CD4-positive, alpha-beta T cell treated with Interleukin-2 at 100 ng/mL for 4 hours (primary cell): ENCODE measurements at places on chromosomes 13 and 19.

DNA sequence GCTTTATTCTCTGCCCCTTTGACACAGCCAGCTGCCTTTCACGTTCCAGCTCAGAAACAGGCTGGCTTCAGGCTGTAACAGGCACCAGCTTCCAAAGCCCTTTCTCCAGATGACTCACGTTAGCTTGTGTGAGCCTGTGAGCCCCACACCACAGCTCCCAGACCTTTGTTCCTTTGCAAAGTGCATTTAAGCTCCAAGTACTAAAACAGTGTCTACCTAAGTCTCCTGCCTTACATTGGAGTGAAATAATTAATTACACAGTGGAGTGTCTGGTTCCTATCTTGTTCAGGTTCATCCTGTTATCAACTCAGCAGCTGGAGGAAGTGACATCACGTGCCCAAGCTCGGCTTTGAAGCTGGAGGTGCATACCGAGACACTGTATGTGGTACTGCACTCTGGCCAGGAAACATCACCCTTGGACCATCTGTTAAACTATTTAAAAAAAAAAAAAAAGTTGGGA, 475.8 kb downstream of the FOXO1 start:
- peak; percentile 69 for DNase-seq

- no peak for DNase-seq
Observed at GRCh38 chr19:43265664-43266025, 3.7 kb downstream of the PSG9 start.

- no peak for DNase-seq
Observed at GRCh38 chr13:31334547-31334946, 134.8 kb downstream of the B3GLCT start.

DNA sequence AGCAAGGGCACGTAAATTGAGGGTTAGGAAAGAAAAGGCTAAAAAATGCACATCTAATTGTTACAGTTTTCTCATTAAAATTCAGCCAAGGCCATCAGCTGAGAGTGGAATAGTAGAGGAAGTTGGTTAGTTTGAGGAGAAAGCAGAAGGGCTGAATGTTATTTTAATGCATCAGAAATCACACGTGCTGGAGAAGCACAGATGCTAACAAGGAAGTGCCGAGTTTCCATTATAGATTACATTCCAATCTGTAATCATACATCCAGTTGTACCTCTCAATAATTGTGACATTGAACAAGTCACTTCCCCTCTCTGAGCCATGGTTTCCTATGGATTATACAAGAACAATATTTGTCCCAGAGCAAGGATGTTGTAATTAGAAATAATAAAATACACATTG, 25.1 kb downstream of the FPR3 start:
- DNase-seq: no peak

- DNase-seq: no peak
Observed at GRCh38 chr13:25915840-25916518, 135.8 kb downstream of the SHISA2 start.

- DNase-seq: no peak
Observed at GRCh38 chr13:23500849-23501248, 67.3 kb upstream of the SACS start.

GRCh38 chr19:47315125-47315821, 5.6 kb downstream of the C5AR1 start:
- peak; percentile 17 for DNase-seq

DNA sequence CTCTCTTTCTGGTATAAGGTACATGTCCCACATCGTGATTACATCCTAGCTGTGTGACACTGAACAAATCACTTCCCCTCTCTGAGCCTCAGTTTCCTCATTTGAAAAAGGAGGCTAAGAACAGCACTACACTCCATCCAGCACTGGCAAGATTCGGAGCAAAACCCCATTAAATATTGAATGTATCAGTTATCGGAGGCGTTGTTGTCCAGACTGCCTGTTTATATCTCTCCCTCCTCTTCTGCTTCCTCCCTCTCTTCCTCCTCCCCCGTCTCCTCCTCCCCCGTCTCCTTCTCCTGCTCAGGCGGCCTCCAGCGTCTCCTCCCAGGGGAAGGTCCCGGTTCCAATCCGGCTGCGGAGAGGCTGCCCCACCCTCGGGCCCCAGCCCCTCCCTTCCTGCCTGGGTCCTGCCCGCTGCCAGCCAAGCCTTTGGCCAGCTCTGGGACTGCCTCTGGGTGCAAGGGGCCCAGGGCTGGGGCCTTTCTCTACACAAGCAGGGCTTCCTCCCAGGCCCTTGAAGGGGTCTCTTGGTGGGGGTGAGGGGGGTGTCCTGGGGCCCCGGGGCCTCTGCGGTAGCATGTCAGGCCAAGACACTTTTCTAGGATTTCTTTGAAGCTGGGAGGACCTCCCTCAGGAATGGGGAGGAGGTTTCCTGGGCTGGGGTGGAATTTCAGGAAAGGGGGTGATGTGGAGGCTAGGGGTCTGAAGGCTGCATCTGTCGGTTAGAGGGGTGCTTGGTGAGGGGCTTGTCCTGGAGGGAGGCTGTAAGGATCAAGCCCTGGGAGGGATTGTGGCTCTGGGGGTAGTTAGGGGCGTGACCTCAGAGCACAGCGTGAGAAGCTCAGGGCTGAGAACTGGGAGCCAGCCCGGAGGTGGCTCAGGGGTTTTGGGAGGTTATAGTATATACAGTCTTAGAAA, 1.9 kb downstream of the RRAS start:
- DNase-seq: no peak

DNA sequence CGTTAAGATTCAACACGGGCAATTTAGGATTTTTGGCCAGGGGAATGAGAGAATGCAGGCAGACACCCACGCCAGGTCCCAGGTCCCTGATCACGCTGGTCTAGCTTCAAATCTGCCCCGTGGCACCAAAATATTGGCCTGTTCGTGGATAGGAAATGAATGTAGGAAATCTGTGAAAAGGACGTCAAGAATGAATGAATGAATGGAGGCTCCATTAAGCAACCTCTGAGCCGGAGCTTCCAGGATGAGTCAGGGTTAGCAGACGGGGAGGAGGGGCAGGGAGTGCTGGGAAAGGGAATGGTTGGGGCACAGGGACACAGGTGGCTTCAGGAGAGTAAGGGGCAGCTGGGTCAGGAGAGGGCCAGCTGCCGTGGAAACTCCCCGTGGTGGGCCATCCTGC, 4.2 kb downstream of the SULT2B1 start:
- no peak for DNase-seq

DNA sequence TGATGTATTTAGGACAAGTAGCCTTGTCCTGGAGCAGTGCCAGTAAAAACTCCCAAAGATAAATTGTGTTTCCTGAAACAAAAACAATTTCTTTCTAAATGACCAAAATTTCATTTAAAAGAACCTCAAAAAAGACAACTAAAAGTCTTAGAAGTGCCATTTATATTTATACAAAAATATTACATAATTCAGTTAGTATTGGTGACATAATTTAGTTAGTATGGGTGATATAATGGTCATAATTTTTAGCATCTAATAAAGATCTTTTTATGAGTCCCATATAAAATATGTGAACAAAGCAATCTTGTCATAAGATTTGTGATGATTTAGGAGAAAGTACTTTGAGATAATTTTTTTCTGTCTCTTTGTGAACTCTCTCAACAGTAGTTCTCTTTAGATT, 76.0 kb downstream of the ELF1 start:
- DNase-seq: no peak
